ENCODE measurements at places on chromosomes 7 and 10.

DNA sequence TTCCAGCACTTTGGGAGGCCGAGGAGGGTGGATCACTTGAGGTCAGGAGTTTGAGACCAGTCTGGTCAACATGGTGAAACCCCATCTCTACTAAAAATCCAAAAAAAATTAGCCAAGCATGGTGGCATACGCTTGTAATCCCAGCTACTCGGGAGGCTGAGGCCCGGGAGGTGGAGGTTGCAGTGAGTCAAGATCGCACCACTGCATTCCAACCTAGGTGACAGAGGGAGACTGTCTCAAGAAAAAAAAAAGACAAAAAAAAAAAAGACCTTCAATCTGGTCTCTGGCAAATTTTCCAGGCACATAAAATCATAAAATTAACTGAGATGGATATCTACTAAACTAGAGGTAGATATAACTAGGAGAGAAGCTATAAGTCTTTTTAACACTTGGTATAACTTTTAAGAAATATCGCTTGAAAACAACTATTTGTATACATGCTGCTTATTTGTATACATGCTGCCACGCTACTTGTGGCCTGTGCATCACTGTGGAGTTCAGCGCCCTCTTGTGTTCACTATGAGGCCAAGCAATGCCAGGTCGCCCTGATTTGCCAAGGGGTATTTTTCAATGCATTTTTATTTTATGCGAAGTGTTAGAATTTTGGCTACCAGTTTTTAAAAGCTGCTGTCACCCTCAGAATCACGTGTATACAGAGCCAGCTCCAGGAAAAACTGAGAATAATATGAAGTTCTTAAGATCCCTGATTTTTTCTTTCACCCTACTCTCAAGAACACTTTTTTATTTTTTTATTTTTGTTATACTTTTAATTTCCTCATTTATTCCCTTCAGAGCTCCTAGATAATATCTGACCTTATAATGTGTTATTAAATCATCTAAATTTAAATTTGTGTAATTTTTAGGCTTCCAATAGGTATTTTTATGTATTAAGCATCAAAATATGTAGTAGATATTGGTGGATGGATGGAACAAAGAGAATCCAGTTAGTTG lies 26.7 kb downstream of the CYCS start:
- DNase-seq: peak; percentile 29

- DNase-seq: no peak
Observed at GRCh38 chr7:116560021-116560970, 35.5 kb downstream of the CAV1 start.

GRCh38 chr7:138459413-138460175 lies 465 bp upstream of the TRIM24 start:
- DNase-seq: peak; percentile 95

DNA sequence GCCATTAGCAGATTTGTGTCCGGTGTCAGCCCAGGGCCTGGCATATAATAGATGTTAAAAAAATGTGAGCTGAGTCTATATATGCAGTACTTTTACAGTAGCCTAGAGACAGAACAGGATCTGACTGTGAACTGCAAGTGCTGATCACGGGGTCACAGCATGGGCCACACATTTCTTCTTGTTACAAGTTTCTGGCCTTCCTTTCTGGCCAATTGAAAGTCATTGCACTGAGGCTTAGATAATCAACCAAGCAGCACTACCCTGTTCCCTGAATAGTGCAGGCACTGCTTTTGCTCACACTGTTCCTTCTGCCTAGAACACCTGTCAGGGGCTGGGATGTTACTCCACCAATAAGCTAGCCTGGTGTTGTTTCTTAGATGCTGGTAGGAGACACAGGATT lies 5.4 kb upstream of the MARVELD1 start:
- DNase-seq: no peak

GRCh38 chr7:128385988-128386925 lies 23.5 kb downstream of the IMPDH1 start:
- no peak for DNase-seq
